Mammary epithelial cell (primary cell): ENCODE measurements at places on chromosomes 5 and 9. TPM values are rescaled to one million over a fixed set of nuclear protein-coding genes. Genes with fewer than 3 reads are reported as not detected.

GOLGA2 gene
- 36.5 TPM for polyA plus RNA-seq

RNF183 gene
- polyA plus RNA-seq, result 0.18 TPM

TMEM167A gene
- 23.6 TPM for polyA plus RNA-seq

HTR4 gene
- polyA plus RNA-seq, result not detected

IL13 gene
- not detected for polyA plus RNA-seq
